Heart right ventricle (tissue), 16 donors: ENCODE measurements at places on chromosomes 13 and 19.
A peak's percentile ranks its signal among the peaks of the same experiment; 100 is the strongest.

DNA sequence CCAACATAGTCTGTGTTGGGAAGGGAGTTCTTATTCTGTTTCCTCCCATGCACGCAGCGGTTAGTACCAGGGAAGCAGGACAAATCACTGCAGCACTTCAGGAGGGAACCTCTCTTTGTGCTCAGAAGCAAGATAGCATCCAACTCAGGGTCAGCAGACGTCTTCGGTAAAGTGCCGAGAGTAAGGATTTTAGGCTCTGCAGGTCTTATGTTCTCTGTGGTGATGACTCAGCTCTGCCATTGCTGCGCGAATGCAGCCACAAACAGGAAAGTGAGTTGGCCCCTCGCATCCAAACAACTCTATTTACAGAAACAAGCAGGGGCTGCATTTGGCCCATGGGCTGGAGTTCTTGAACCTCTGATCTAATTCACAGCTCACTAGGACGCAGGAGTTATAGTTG, 122.1 kb upstream of the SPATA13 start:
- no peak for DNase-seq

DNA sequence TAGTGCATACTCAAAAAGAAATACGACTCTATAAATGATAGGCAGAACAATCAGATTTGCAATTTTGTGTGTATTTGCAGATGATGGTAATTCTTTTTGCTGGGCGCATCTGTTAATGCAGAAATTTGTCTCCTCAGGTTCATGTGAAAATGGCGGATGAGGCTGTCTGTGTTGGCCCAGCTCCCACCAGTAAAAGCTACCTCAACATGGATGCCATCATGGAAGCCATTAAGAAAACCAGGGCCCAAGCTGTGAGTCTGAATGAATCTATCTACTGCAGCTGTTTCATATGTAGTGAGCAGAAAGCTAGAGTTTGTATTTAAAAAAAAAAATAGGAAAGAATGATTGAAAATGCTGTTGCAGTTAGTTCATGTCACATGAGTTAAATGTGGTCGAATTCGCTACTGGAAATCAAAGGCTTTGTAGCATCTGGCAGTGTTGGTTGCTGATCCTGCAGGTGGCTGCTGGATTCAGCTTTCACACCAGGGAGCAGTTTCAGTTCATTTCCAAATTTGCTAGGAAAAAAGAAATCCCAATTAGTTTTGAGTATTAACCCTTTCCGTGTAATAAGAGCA, 66.0 kb downstream of the PCCA start:
- no peak for DNase-seq

DNA sequence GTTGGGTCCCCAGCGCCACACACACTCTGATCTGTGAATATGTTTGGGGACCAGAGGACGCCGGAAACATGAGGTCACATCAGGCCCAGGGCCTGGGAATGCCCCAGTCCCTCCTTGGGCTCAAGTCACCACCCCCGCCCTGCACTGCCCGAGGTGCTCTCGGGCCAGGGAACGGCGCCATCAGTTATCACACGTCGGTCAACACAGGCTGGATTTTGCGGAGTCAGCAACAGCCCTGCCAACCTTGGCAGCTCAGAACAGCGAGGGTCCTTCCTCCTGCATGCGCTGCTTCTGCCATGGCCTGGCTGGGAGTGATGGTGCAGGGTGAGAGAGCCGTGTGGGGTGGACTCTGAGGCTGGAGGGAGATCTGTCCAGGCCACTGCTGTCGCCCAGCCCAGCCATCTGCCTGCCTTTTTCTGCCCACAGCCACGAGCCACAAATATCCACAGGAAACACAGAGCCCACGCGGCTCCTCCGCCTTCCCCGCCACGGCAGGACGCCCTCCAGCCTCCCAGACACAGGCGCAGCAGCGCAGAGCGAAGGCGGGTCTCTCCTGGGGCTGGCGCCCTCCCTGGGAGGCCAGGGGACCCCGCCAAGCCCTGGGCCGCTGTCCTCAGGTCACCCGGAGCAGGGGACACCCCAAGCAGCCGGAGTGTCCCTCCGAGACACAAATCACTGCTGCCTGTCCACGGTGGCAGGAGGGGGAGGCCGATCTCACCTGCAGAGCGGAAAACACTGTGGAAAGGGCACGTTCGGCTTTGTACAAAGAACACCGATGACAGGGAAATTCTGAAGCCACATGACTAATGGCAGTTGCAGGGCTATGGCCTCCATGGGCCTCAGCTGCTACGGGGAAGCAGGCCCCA, 31.6 kb upstream of the CACTIN start:
- no peak for DNase-seq

DNA sequence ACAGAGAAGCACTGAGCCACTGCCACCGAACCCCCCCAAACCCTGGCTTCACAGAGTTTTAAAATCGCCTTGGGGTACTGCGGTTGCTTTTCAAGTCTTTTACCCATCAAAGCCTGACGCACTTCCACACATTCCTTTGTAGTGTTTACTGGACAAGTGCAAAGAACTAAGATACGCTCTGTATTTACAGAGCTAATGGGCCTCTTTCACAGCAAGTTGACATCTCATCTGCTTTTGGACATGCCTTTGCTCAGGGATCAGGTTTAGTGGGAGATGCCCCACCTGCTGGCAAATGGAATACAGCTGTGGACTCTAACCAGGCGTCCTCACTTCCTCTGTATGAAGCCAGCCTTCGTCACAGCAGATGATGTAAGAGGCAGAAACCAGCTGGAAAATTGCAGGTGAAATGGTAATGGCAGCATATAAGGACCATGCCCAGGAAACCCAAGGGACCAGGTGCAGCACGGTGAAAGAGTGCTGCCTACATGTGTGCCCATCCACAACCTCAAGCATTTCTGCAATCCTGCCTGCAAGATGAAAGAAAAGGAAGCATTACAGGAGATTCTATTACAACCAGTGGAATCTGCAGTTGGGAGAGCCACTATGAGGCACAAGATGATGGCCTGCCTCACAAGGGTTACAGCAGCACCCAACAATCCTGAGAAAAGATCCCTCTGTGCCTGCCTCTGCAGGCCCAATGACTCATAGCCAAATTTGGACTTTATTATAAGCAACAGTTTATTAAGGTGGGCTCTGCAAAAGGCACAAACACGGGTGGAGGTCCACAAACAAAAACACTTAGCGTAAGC, 34.7 kb downstream of the BRD4 start:
- no peak for DNase-seq

- peak; percentile 78 for DNase-seq
Observed at GRCh38 chr19:54207983-54208783, 7.5 kb downstream of the RPS9 start.

GRCh38 chr19:2812414-2813234, 7.0 kb upstream of the ZNF554 start:
- DNase-seq = no peak
